Body of pancreas (tissue), 4 donors: ENCODE measurements at places on chromosomes 6 and 20.

- no peak for DNase-seq
Observed at GRCh38 chr6:99743647-99744046, 137.0 kb downstream of the PRDM13 start.

GRCh38 chr20:57987659-57988058, 240.8 kb downstream of the ANKRD60 start:
- DNase-seq: no peak

GRCh38 chr20:47007826-47008655, 113.4 kb downstream of the EYA2 start:
- DNase-seq: no peak

- no peak for DNase-seq
Observed at GRCh38 chr20:32168184-32168910, 39.2 kb downstream of the PLAGL2 start.

GRCh38 chr6:56399250-56399671, 151.9 kb upstream of the COL21A1 start:
- no peak for DNase-seq

GRCh38 chr20:4728120-4728760, 6.5 kb downstream of the PRND start:
- DNase-seq: no peak

- DNase-seq: no peak
Observed at GRCh38 chr6:15871276-15871675, 208.4 kb upstream of the DTNBP1 start.

GRCh38 chr20:53839423-53840176, 230.8 kb downstream of the BCAS1 start:
- peak; percentile 82 for DNase-seq

GRCh38 chr6:157283330-157283898, 39.9 kb downstream of the TMEM242 start:
- DNase-seq: no peak

DNA sequence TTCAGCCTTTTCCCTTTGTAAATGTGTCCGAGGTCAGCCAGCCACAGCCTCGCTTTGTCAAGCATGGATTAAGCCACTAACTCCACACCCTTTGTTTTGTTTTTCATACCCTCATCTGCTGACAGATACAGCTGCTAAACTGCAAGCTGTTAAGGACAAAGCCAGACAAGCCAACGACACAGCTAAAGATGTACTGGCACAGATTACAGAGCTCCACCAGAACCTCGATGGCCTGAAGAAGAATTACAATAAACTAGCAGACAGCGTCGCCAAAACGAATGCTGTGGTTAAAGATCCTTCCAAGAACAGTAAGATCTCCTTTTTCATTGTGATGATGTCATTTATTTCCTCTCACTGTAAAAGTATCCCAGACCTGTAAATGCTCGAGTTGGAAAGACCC, 269.3 kb downstream of the ARHGAP18 start:
- no peak for DNase-seq

- no peak for DNase-seq
Observed at GRCh38 chr6:99092461-99092860, 144.7 kb upstream of the FBXL4 start.

- DNase-seq: no peak
Observed at GRCh38 chr20:63573647-63574131, 350 bp downstream of the HELZ2 start.

DNA sequence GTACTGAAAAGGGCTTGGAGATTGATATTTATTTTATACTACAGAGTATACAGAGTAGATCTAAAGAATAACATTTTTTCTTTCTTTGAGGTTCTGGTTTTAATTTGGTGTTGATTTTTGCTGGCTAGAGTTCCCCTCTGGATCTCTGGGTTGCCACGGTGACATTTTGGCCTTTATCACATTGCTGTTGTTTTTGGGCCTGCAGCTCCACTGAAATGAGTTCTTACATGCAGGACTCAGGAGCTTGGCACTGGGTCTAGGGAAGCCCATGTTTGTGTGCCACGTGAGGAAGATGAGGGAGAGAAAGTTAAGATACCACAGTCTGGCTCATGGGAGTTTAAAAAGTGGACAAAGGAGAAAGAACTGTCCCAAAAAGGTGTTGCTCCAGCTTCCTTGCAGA, 7.4 kb upstream of the TFAP2C start:
- DNase-seq: no peak

DNA sequence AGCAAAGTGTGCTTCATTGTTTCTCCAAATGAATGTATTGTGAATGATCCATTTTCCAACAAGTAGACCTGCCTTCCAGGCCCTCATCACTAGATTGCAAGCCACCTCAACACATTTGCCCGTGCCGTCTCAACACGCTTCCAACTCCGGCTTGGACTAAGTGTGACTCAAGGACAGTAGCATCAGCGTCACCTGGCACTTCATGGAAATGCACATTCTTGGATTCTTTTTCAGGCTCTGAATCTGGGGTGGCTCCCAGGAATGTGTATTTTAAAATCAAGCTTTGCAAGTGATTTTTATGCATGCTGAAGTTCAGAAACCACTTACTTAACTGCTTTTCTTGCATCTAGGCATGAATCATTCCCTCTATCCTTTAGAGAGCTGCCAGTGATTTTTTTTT, 129.6 kb upstream of the EEF1E1 start:
- DNase-seq: no peak

DNA sequence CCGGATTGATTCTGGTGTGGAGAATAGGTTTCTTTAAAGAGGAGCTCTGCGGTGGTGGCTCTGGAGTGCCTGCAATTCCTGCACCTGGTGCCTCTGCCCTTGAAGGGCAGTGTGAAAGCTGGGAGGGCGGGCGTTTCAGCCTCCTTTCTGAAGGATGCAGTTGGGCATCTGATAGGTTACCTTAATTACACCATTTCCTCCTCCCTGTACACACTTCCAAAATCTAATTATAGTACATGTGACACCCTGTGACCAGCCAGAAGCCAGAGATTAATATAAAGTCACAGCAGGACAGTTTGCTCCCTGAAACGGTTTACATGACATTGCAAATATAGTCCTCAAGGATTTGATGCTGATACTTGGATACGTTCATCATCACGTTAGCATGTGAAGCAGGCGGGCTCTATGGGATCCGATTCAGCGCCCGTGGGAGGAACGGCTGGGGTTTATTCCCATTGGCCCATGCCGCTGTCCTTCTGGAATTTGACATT, 548.2 kb downstream of the QKI start:
- no peak for DNase-seq

GRCh38 chr6:162904069-162904663, 176.4 kb downstream of the PACRG start:
- DNase-seq: no peak

- no peak for DNase-seq
Observed at GRCh38 chr6:49541936-49542335, 8.5 kb upstream of the C6orf141 start.

DNA sequence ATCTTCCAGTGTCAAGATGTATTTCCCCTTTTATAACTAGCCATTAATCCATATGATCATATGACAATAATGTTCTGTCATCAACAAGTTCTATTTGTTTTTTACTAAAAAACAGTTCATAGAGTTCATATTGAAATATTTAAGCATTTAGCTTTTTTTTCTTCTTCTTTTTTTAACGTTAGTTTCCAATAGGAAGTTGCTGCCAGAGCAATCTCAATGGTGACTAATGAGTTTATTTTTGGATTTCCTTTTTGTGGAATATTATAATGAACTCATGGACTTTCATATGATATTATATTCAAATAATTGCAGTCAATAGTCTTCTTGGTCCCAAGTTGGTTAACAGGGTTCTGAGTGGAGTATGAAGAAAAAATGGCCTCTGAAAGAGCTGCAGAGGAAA, 343.3 kb downstream of the BCKDHB start:
- no peak for DNase-seq

- DNase-seq: no peak
Observed at GRCh38 chr6:147105786-147106185, 98.4 kb upstream of the STXBP5 start.

DNA sequence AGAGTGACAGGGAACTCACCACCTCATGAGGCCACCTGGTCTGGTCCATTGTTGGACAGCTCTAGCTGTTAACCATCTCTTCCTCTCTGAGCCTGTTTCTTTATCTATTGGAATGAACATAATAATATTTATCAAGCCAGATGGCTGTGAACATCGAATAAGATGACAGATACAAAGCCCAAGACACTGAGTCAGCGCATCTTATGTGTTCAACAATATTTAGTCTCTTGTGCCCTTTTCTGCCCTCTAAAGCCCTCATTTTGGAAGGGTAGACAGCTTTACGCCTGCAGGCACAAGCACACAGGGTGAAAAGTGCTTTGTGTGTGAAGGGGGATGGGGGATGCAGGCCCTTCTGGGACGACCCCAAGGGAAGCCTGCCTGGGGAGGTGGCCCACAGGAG, 164.0 kb downstream of the GRM4 start:
- DNase-seq: no peak

GRCh38 chr6:83051377-83052172, 14.1 kb downstream of the UBE3D start:
- DNase-seq: no peak

GRCh38 chr6:56062836-56063235, 184.5 kb downstream of the COL21A1 start:
- no peak for DNase-seq

DNA sequence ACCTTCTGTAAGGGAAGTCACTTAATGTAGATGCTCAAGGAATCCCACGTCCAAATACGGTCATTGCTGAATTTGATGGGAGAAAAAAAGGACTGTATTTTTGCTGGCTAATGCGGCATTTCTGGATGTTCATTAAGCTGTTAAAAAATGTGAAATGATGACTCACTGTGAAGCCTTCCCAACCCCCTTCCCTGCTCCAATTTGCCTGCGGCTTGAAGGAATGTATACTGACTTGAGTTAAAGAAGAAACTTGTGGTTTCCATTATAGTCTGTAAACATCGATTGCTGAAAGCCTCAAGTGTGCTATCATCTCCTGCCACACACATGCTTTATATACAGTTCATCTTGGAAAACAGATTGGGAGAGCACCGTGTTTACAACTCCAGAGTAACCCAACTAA, 249.1 kb upstream of the JAG1 start:
- DNase-seq: no peak

GRCh38 chr20:11387189-11387754, 530.4 kb upstream of the BTBD3 start:
- no peak for DNase-seq

- DNase-seq: no peak
Observed at GRCh38 chr20:44279228-44279627, 31.8 kb downstream of the FITM2 start.

DNA sequence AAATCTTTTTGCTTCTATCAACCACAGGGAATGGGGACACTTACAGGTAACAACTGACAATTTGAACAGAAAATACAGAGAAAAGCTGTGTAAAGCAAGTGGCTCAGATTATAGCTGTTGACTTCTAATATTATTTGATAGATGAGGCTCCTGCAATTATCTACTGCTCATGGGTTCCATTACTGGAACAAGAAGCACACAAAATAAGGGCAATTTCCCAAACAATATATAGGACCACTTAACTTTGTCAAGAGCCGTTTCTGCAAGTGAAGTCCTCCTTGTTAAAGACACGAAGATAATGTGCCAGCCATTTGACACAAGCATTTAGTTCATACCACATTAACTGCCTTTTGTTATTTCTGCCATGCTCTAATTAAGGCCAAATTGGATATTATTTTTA, 315.5 kb upstream of the ARID1B start:
- DNase-seq: no peak

GRCh38 chr6:35300848-35301247, 3.2 kb downstream of the DEF6 start:
- no peak for DNase-seq

- no peak for DNase-seq
Observed at GRCh38 chr6:79864001-79864400, 83.4 kb downstream of the ELOVL4 start.

DNA sequence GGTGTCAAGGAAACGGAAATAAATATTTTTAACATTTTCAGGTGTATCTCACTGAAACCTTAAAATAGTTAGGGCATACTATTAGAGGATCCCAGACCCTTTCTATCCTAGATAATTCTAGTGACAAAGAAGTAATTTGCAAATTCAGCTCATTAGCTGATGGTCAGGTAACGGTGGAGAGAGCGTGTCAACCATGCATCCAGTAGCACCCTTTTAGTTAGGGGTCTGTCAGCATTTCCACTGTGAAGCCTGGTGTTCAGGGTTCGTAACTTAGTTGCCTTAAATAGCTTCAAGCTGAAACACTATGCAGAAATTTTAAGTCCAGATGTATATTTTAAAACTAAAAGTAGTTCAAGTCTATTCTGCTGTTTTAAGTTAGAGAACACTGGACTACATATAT, 48.5 kb upstream of the SUPT3H start:
- no peak for DNase-seq

GRCh38 chr6:6682225-6682624, 93.7 kb downstream of the LY86 start:
- no peak for DNase-seq

DNA sequence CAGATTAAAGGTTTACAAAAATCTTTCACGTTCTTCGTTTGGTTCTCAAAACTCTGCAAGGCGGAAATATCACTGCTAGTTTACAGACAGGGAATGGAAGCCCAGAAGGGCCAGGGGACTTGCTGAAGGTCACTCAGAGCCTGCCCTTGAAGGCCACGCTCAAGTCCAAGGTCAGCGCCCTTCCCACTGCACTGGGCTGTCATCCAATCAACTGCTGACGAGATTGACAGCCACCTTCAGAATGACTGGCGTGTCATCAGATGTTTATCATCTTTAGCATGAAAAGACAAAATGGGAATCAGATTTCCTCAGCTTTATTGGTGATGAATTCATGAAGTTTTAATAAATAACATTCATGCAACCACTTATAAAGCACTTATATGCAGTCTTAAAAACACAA, 16.5 kb downstream of the RNASET2 start:
- DNase-seq: no peak

DNA sequence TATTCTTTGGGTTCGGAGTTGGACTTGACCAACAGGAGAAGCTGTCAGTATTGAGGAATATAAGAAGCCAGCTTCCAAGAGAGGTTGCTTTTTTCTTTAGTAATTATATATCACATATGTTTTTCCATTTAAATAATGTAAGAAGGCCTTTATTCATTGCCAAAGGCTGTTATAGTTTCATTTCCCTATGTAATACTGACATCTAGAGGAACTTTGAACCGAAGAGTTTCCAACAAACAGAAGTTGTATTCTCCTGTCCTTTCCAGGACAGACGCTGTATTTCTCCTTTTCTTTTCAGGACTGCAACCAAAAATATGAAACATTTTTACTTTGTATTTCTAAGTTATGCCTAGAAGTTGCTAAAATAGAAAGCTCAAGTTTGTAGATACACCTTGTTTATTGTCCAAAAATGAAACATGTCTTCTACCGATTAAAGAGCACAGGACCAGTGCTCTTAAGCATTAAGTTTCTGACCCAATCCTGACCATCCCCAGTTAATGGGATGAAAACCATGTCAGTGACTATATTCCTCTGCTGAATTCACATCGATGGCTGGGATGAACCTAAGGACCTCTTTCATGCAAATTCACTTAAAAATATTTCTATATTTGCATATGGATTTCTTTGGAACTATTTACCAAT, 55.1 kb downstream of the MYLK4 start:
- DNase-seq: no peak

- DNase-seq: no peak
Observed at GRCh38 chr20:59333260-59333845, 32.9 kb downstream of the EDN3 start.
